ENCODE measurements at places on chromosomes 13 and 19. TPM values are rescaled to one million over a fixed set of nuclear protein-coding genes. Genes with fewer than 3 reads are reported as not detected.

- H3K27me3 ChIP-seq: peaks cover 1% of the 10 kb centered on the region
- H3K27ac ChIP-seq: peak overlapping the region; percentile 89
- H3K4me1 ChIP-seq: peaks cover 37% of the 10 kb centered on the region
- DNase-seq: peak; percentile 82
- H3K36me3 ChIP-seq: peaks cover 9% of the 10 kb centered on the region
- peak overlapping the region; percentile 75 for H3K4me3 ChIP-seq
Measured at GRCh38 chr13:44273991-44274770, 99.4 kb upstream of the SERP2 start.

GRCh38 chr19:16216744-16217670 lies 19.3 kb downstream of the AP1M1 start:
- H3K36me3 ChIP-seq: peaks cover 87% of the 10 kb centered on the region
- peak overlapping the region; percentile 49 for H3K27ac ChIP-seq
- H3K27me3 ChIP-seq: no peaks in the 10 kb centered on the region
- peaks cover 32% of the 10 kb centered on the region for H3K4me1 ChIP-seq
- peak overlapping the region; percentile 7 for H3K4me3 ChIP-seq

DNA sequence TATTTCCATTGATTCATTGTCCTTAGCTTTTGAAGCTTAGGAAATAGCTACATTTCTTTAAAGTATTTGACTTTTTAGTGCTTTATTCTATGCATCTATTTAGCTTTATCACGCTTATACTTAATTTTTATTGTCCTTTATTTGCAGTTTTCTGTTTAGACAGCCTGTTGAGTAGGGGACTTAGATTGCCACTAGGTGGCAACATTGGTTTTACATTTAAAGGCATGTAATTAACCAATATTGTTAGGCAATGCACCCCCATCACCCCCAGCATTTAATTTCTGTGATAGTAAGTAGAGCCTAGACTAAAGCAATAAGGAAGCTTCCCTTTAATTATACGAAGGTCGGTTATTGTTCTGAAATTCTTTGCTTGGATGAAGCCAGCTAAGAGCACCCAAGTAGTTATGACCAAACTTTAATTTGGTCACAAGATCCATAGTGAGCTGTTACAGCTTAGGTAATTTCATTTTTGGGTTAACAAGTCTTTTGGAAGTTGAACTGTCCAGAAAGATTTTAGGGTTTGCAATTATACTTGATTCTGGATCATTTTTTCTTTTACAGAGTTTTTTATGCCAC lies 36.5 kb downstream of the B3GLCT start:
- no peaks in the 10 kb centered on the region for H3K36me3 ChIP-seq
- H3K27me3 ChIP-seq: no peaks in the 10 kb centered on the region
- H3K4me1 ChIP-seq: no peaks in the 10 kb centered on the region

DNA sequence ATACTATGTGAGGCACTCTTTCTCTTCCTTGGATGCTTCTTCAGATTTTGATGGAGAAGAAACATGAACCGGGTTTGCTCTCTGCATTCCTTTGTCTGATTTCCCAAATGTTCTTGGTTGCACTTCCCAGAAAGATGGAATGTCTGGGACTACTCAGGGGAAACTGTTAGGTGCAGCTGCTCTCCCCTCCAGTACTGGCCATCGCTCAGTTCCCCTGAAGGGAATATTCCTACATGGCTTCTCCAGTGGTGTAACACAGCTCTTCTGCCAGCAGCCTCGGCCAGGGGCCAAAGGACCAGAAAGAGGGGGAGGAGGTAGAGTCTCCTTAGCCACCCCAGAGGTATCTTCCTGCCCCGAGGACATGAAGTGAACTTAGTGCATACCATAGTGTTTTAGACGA lies 33.5 kb upstream of the SPRY2 start:
- no peaks in the 10 kb centered on the region for H3K36me3 ChIP-seq
- no peak for DNase-seq
- H3K4me3 ChIP-seq: no peak overlapping the region
- H3K4me1 ChIP-seq: no peaks in the 10 kb centered on the region
- no peak overlapping the region for H3K27ac ChIP-seq
- H3K27me3 ChIP-seq: no peaks in the 10 kb centered on the region

- no peak overlapping the region for H3K4me3 ChIP-seq
- no peak for DNase-seq
- no peaks in the 10 kb centered on the region for H3K27me3 ChIP-seq
- H3K27ac ChIP-seq: no peak overlapping the region
- no peaks in the 10 kb centered on the region for H3K4me1 ChIP-seq
Measured at GRCh38 chr19:7467009-7467989, 21.5 kb downstream of the PEX11G start.

- H3K4me3 ChIP-seq: no peak overlapping the region
- H3K27me3 ChIP-seq: peaks cover 9% of the 10 kb centered on the region
- no peaks in the 10 kb centered on the region for H3K36me3 ChIP-seq
- no peak for DNase-seq
Measured at GRCh38 chr13:35856084-35856483, 275.1 kb downstream of the DCLK1 start.

- DNase-seq: no peak
- peaks cover 5% of the 10 kb centered on the region for H3K27me3 ChIP-seq
- H3K27ac ChIP-seq: no peak overlapping the region
Measured at GRCh38 chr13:98710521-98710920, 42.0 kb downstream of the SLC15A1 start.

- no peaks in the 10 kb centered on the region for H3K4me1 ChIP-seq
- H3K36me3 ChIP-seq: no peaks in the 10 kb centered on the region
- H3K4me3 ChIP-seq: no peak overlapping the region
- no peak overlapping the region for H3K27ac ChIP-seq
- DNase-seq: no peak
- H3K27me3 ChIP-seq: peaks cover 22% of the 10 kb centered on the region
Measured at GRCh38 chr13:110118106-110118505, 188.9 kb downstream of the COL4A1 start.

- H3K27me3 ChIP-seq: peaks cover 58% of the 10 kb centered on the region
- H3K36me3 ChIP-seq: no peaks in the 10 kb centered on the region
- no peak overlapping the region for H3K4me3 ChIP-seq
- peaks cover 6% of the 10 kb centered on the region for H3K4me1 ChIP-seq
- no peak for DNase-seq
Measured at GRCh38 chr13:110407021-110407420, 99.9 kb downstream of the COL4A2 start.

- H3K27ac ChIP-seq: no peak overlapping the region
- no peak for DNase-seq
- no peaks in the 10 kb centered on the region for H3K27me3 ChIP-seq
- peaks cover 12% of the 10 kb centered on the region for H3K36me3 ChIP-seq
- peaks cover 8% of the 10 kb centered on the region for H3K4me1 ChIP-seq
- no peak overlapping the region for H3K4me3 ChIP-seq
Measured at GRCh38 chr13:33135097-33135496, 118.9 kb downstream of the KL start.

DNA sequence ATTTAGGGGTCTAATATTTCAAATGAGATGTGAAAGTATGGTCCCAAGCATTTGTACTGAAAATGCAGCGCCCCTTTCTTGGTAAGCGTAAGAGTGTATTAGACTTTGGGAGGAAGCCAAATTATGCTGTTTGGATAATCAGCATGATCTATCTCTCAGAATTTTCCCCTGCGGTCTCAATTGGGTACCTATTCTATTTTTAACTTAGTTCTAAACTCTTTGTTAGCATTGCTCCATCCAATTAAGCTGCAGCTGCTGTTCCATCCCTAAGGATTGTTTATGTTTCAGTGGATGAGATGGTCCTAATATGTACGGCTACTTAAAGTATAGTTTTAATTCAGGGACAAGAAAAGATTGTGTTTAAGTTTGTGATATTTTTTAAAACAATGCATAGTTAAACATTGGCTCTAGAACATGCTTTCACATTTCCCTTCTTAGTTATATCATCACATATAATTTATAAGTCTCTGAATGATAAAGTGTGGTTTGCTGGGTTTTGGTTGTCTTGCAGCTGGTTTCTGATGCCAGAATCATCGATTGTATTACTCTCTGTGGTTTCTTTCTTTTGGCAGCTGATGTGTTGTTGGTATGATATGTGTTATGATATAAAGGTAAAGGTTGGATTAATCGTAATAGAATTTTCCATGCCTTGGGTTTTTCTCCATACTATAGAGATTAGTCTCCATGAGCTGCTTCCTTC lies 15.0 kb downstream of the POLR1D start:
- no peak for DNase-seq
- no peaks in the 10 kb centered on the region for H3K27me3 ChIP-seq

DNA sequence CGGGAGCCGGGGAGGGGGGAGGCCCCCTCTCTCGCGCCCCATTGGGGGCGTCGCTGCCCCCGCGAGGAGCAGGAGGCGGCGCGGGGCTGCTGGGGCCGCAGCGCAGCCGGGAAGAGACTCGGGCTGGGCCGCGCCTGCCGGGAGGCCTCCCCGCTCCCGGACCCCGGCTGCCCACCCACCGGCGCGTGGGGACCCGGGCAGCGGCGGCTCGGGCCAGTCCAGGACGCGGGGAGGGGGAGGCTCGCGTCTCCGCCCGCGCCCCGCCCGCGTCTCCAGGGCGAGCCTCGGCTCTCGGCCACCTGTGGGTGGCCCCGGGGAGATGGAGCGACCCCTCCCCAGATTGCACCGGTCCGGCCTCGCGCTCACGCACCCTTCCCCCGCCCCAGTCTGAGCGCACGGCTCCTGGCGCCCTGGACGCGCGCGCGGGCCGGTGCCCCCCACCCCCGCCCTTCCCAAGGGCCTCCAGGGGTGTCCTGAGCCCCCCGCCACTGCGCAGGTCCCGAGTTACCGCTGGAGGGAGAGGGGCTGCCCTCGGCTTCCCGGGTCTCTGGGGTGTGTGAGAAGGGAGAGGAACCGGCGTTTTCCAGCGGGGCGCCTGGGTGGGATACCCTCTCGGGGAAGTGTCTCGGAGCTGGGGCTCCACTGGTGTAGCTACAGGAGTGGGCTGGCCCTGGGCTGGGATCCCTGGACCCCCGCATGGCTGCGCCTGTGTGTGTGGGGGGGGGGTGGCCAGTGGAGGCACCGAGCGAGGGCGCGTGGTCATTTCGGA lies 645 bp downstream of the PALM start:
- no peaks in the 10 kb centered on the region for H3K4me1 ChIP-seq
- no peak overlapping the region for H3K4me3 ChIP-seq
- DNase-seq: no peak
- H3K27ac ChIP-seq: no peak overlapping the region
- H3K27me3 ChIP-seq: peaks cover 24% of the 10 kb centered on the region

DNA sequence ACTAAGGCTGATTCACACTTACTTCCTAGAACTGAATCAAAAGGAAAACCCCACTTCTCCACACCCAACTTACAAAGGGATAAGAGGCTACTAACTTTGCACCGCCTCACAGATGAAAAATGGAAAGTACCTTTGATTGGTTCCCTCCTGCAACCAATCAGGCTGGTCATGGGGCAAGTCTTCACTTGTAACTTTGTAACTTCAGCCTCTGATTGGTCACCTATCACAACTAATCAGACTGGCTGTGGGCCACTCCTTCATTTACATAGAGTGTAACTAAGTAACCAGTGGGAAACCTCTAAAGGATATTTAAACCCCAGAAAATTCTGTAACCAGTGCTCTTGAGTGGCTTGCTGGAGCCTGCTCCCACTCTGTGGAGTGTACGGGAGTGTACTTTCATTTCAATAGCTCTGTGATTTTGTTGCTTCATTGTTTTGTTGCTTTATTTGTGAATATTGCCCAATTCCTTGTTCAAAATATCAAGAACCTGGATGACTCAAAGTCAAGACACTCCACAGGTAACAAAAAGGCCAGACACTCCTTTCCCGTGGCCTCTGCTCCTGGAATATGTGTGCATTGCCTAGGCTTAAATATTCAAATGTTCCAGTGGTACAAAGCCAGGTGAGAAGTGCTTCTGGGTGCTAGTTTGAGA lies 50.5 kb downstream of the RFC3 start:
- no peaks in the 10 kb centered on the region for H3K4me1 ChIP-seq
- no peak overlapping the region for H3K27ac ChIP-seq
- no peak for DNase-seq

DNA sequence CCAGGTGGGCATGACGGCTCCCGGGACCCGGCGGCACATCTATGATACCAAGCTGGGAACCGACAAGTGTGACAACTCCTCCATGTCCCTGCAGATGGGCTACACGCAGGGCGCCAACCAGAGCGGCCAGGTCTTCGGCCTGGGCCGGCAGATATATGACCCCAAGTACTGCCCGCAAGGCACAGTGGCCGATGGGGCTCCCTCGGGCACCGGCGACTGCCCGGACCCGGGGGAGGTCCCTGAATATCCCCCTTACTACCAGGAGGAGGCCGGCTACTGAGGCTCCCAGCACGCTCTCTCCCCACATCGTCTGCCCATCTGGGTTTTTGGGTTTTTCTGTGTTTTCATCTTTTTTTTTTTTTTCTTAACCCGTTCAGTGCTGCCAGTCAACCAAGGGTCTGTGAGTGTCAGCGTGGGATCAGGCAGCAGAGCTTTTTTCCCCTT lies 2.3 kb upstream of the ABCA7 start:
- peak overlapping the region; percentile 83 for H3K27ac ChIP-seq
- no peaks in the 10 kb centered on the region for H3K27me3 ChIP-seq
- peaks cover 38% of the 10 kb centered on the region for H3K36me3 ChIP-seq
- H3K4me1 ChIP-seq: peaks cover 50% of the 10 kb centered on the region

- no peaks in the 10 kb centered on the region for H3K36me3 ChIP-seq
- peaks cover 2% of the 10 kb centered on the region for H3K27me3 ChIP-seq
- no peak overlapping the region for H3K4me3 ChIP-seq
- no peak overlapping the region for H3K27ac ChIP-seq
- peaks cover 3% of the 10 kb centered on the region for H3K4me1 ChIP-seq
Measured at GRCh38 chr19:44571830-44572580, 41.4 kb upstream of the IGSF23 start.

DNA sequence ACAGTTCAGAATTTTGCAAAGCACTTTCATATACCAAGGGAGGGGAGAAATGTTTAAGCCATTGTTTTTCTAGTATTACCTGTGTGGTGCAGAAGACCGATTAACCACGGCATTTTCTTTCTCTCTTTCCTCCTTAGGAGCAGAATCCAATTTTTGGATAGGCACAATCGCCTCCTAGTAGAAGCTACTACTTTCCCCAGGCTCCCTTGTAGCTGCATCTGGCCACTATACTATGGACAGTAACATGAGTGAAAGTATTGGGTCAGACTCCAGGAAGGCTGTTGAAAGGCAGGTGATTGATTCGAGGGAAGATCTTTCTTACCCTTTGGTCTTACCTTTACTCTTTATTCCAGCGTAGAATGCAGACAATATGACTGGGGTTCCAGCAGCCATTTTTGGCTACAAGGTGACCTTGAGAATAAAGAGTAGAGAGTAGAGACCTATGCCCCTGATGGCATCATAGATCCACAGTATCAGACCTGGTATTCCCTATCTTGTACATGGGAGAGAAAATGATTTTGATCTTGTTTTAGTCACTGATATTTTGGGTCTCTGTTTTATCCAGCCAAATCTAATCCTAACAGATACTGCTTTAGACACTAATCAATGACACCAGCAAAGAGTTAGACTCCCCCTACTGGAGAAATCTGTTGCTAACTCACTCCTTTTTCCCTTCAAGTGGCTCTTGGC lies 77.0 kb downstream of the LRRC63 start:
- H3K36me3 ChIP-seq: no peaks in the 10 kb centered on the region
- no peaks in the 10 kb centered on the region for H3K27me3 ChIP-seq
- H3K27ac ChIP-seq: no peak overlapping the region
- DNase-seq: peak; percentile 80

- peak; percentile 2 for DNase-seq
- no peaks in the 10 kb centered on the region for H3K36me3 ChIP-seq
- no peak overlapping the region for H3K27ac ChIP-seq
- no peaks in the 10 kb centered on the region for H3K27me3 ChIP-seq
- H3K4me1 ChIP-seq: no peaks in the 10 kb centered on the region
Measured at GRCh38 chr19:20385061-20385460, 180.5 kb downstream of the ZNF737 start.

RNF225 gene
- 1.1 TPM for total RNA-seq

AXL gene
- 0.70 TPM for total RNA-seq

HRC gene
- total RNA-seq: not detected

SELENOV gene
- not detected for total RNA-seq

CGB1 gene
- not detected for total RNA-seq

MYH14 gene
- total RNA-seq: not detected

PSG2 gene
- not detected for total RNA-seq

FGF21 gene
- not detected for total RNA-seq

LMO7 gene
- total RNA-seq: 4.3 TPM

Measured in activated CD4-positive, alpha-beta T cell treated with anti-CD3 and anti-CD28 coated beads, Interleukin-2, amount 10 ng/mL, durations not matched to agents 24 days and 14 days (primary cell).